ENCODE measurements at places on chromosomes 5 and 9. TPM values are rescaled to one million over a fixed set of nuclear protein-coding genes. Genes with fewer than 3 reads are reported as not detected.

The ZNF618 gene
- not detected for total RNA-seq

GRCh38 chr9:68678430-68678829 is 26.6 kb upstream of the PIP5K1B start:
- peak; percentile 84 for DNase-seq

GRCh38 chr5:140420226-140420570 is 18.6 kb downstream of the ANKHD1 start:
- DNase-seq = no peak

DNA sequence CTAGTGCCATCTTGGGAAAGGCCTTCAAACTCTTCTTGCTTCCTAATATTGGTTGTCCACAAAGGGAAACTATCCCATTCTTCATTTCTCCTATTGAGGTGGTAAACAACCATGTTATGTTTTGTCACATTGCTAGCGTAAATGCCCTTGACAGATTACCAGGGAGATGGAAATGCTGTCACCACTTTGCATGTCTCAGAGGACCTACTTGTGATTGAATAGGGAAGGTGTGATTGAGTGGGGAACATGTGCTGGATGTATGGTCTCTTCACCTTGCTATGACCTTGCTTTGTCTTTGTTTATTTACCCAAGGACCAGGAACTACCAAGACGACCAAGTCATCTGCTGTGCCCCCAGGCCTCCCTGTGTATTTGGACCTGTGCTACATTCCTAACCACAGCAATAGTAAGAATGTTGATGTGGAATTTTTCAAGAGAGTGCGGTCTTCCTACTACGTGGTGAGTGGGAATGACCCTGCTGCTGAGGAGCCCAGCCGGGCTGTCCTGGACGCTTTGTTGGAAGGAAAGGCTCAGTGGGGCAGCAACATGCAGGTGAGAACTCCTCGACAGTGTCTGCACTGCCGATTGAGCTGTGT is 96.1 kb downstream of the MAP1B start:
- no peak for DNase-seq

DNA sequence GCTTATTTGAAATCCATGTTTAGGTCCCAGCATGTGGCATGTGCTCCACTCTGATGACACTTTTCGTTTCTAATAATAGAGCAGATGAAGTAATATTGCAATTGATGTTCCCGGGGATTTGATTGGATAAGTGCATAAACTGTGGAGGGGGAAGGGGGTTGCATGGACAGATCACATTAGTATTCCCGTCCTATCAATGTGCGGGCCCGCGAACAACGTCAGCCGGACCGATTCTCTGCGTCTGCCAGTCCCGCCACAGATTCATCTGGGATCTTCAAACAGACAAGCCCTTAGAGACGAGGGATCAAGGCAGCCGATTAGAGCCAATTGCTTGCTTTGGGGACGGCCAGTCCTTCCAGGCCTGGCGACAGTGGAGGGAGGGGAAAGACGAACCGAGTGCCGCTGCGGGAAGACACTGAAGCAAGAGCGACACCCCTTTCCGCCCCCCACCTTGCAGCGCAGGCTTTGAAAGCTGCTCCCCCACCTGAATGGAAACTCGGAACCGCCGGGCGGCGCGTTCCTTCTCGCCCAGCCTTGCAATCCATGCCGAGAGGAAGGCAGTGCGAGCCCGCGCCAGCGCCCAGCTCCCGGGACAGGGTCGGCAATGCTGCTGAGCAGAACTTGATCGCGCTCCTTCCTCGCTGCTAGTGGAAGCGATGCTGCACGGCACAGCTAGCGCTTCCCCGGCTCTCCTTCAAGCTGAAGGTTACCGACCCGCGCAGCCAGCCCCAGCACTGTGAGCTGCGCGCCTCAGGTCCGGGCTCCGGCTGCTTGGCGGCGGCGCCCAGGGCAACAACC is at the start of gene RGS7BP:
Gene RGS7BP (plus strand): TSS at position 247 of the 798 bp plus-strand sequence. CDS start 610 bp downstream, outside the sequence.
- DNase-seq = no peak

DNA sequence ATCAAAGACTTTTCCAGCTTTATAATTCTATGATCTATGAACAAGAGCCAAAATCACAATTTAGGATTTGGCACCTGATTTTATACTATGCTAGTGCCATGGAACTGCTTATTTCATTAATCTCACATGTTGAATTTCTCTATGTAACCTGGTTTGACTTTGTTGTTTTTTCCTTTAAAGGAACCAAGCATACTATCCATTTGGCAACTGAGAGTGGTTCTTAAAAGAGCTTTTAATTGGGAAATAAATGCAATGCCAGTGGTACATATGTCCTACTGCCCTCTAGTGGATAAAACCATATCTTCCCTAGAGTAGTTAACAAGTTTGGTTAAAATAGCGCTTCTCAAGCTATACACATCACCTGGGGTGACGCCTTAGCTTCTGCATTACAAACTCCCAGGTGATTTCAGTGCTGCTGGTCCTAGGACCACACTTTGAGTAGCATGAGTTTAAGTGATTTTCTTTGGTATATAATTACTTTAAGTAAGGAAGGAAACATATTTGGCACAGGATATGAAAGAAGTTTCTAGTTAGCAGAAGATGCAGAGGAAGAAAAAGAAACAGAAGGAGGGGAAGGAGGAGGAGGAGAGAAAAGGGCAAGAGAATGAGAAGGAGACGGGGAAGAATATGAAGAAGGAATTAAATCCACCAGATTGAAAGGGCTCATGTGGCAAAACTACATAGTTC is 56.8 kb downstream of the FGF10 start:
- DNase-seq = peak; percentile 48

DNA sequence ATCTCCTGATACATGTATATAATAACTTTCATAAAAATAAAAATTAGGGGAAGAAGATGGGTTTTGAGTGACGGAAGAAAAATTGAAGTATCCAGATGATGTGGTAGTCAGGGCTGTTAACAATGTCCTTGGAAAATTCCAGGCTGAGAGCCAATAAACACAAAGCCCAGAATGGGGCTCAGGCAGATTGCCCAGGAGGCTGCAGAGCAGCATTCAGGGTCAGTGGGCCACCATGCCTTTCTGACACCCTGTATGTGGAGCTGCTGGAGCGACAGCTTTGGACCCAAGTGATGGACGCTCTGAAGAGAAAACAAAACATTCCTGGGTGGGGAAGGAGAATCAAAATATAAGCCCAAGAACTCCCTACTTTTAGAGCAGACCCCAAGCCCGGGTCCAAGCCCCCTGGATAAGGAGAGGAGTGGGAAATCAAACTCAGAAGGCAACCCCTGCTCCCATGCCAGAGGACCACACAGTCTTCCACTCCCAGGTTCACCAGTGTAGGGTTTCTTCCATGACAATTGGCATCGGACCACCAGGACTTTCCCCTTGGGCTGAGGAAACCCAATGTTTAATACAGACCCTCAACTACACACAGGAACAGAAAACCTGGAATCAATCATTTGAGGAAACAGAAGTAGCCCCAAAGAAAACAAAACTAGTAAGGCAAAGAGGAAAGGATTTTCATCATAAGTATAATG is 45.7 kb upstream of the SPATA31C2 start:
- DNase-seq = no peak

GRCh38 chr5:66814146-66814991 is 218.2 kb downstream of the MAST4 start:
- DNase-seq = peak; percentile 54

DNA sequence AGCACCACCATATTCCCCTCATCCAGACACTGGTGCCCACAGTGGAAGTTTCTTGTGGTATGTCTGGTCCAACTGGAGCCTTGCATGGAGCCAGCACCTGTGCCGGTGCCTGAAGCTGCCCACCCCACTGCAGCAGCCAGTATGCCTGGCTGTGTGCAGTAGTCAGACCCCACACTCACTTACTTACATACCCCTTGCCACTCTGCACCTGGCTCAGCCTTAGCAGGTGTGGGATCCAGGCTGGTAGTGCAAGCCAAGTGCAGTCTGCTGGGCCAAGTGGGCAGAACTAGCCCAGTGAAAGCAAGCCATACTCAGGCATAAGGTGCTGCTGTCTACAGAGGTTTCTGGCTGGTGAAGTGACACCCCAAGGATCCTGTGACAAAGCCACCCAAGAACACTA is 871.4 kb upstream of the C9orf72 start:
- no peak for DNase-seq

DNA sequence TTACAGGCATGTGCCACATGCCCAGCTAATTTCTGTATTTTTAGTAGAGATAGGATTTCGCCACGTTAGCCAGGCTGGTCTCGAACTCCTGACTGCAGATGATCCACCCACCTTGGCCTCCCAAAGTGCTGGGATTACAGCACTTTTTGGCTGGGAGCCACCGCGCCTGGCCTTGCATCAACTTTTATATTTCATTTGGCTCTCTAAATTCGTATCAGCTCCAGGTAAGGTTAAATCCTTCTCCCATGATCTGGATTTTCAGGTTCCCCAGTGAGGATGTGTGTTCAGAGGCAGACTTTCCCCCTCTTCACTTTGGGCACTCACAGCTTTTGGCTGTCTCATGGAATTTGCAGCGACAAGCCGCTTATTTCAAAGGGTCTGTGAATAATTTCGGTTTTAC is 16.8 kb upstream of the RNF38 start:
- no peak for DNase-seq
